ENCODE measurements at places on chromosomes 7 and 10. TPM values are rescaled to one million over a fixed set of nuclear protein-coding genes. Genes with fewer than 3 reads are reported as not detected.

DNA sequence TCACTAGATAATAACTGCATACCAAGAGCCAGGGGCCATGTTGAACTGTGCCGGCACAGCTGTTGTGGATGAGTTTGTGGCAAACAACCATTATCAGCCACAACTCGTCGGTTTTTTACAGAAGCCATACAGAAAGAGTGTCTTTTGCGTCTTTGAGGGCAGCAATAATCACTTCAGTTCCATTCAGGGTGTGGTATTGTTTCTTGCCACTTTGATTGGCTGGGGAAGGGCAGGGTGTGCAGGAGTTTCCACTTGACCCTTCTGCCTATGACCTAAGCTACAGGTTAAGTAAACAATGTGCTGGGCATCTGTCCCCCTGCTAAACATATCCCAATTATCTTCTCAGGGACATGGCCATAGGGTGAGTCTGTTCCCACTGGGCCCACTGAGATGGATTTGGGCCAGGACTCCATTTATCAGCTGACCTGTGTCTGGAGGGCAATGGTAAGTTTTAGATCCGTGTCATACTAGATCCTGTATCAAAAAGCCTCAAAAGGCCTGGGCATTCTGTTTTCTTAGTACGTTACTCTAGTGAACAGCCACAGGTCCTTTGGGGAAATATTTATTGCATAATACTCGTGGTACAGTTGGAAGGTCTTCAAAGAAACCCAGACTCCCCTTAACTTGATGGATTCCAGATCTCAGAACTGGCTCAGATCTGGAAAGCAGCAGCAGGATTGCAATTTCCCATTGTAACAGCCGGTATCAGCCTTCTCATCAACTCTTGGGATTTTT, 15.9 kb downstream of the ZNF3 start:
- no peak for DNase-seq

- DNase-seq, result peak; percentile 50
Measured at GRCh38 chr7:69814421-69814962, 216.2 kb downstream of the AUTS2 start.

DNA sequence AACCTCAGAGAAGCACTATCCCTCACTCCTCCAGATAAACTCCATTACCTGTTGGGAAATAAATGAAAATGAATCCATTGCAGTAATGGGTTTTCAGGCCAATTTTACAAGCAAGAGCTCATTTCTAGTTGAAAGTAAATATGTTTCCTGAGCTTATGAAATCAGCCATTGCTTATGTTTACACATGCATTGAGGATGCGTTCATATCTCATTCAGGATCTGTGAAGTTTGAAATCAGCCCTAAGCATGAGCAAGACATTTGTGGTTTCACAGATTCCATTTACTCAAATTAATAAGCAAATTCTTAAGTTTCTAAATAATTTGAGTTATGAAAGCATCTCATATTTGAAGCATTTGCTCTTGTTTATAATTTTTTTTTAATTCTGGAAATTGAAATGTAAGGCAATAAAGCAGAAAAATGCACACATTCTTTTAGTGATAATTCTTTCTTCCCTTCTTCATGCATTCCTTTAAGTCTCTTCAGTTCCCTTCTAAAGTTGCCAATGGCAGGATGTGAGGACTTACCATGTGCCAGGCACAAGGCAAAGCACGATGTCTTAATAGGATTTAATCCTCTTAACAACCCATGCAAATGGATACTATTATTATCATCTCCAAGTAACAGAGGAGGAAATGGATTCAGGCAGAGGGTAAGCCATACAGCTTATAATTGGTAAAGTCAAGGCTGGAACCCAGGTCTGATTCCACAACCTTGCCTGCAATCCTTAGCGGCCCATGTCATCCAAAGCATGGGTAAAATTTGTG, 35.0 kb upstream of the CTTNBP2 start:
- no peak for DNase-seq

- DNase-seq, result no peak
Measured at GRCh38 chr10:86217371-86218080, 149.1 kb downstream of the GRID1 start.

GRCh38 chr10:1449572-1450205, 287.6 kb downstream of the ADARB2 start:
- DNase-seq, result no peak

BAG3 gene
- 39.8 TPM for total RNA-seq

- DNase-seq, result peak; percentile 6
Measured at GRCh38 chr7:137399827-137400823, 56.6 kb upstream of the PTN start.

DNA sequence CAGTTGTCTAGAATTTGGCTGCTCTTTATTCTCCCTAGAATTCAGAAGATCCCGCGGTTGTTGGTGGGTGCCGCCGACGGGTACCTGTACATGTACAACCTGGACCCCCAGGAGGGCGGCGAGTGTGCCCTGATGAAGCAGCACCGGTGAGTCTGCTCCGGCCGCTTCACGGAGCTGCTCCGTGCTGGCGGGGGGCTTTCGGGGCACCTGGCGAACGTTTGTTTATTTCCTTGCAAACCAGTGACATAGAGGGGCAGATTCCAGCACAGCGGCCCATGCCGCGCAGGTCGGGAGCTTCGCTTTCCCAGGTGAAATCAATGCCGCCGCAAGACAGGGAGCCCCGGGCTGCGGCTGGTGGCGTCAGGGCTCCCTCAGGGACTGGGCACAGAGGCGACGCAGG, 38.0 kb downstream of the WIPI2 start:
- DNase-seq, result no peak

GRCh38 chr10:95547791-95548435, 13.3 kb downstream of the SORBS1 start:
- DNase-seq, result no peak

DNA sequence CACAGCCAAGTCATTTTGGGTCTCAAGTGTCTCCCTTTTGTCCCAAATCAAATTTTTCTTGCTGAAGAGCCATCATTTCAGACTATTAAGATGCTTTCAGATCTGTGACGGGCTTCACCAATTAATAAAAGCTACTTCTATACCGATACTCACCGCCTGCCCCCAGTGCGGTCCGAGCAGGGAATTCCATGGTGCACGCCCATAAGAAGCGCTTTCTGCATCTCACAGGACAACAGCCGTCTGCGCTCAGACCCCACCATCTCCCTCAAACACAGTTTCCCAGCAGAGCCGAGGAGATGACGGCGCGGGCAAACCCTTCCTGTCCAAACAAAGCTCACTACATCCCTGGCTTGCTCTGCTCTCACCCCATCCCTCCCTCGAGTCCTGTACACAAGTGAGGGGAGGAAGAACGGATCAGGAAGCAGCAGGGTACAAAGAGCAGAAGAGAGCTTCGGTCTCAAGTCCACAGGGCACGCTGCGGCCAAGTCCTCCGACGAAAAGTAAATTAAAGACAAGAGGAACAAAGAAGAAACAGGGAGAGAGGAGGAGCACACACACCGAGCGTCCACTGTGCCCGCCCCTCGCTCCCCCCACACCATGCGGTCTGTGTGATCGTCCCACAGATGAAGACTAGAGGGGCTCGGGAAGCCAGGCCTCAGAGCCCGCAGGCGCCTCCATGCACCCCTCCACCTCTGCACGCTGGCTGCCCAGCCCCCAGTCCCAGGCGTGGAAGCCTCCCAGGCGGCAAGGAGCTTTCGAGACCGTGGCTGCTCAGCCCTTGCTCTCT, 121.9 kb downstream of the MAD1L1 start:
- no peak for DNase-seq

ZNF853 gene
- total RNA-seq, result 5.4 TPM

CFAP43 gene
- 0.07 TPM for total RNA-seq

GRCh38 chr10:97731346-97732051, 5.4 kb upstream of the ZFYVE27 start:
- peak; percentile 83 for DNase-seq

TRIM74 gene
- 0.12 TPM for total RNA-seq

GRCh38 chr10:123204127-123204461, 49.9 kb downstream of the BUB3 start:
- no peak for DNase-seq

DNA sequence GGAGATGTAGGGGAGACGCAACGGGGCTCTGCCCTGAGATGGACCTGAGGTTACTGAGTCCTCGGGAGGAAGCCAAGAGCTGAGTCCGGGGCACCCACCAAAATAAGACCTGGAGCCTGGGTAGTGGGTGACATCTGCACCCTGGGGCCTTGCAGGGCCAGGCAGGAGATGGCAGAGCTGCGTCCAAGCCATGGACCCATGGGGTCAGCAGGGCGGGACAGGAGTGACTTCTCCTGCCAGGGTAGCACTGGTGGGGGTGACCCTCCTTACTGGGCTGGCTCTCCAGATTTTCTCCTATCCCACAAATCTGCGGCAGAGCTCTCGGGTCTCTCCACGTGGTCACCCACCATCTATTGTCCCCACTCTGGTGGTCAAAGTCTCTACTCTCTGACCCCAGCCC, 2.1 kb downstream of the GHRHR start:
- DNase-seq, result no peak

DNA sequence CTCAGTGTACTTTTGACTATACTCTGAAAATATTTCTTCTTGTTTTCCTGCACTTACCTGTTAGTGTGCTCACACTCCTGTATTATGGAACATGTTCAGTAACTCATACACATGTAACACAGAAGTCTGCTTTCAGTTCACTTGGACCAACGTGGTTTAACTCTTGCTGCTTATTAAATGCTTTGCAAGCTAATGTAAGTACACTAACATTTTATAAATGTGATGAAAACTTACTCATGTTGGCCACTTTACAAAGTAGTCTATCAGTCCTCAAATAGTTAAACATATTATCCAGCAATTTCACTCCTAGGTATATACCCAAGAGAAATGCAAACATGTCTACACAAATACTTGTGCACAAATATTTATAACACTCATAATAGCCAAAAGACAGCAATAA, 98.4 kb downstream of the UBE2H start:
- no peak for DNase-seq

SMARCD3 gene
- total RNA-seq, result 22.2 TPM

HIF1AN gene
- 6.2 TPM for total RNA-seq

DNA sequence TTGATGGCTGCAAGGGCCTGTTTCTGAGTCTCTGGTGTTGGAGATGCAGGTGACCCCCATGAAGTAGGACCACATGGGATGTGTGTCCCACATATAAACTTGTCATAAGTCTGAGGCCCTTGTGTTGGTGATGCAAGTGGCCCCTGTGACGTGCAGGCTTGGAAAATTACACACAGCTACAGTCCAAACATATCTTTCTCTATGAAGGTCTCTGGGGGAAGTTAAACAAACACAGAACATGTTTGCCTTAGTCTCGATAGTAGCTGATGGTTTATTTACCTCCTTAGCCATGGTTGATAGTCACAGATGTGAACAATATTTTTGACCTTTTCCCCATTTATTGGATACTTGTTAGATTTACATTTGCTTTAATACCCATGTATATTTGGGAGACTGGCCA, 64.7 kb downstream of the ADCY1 start:
- no peak for DNase-seq

DNA sequence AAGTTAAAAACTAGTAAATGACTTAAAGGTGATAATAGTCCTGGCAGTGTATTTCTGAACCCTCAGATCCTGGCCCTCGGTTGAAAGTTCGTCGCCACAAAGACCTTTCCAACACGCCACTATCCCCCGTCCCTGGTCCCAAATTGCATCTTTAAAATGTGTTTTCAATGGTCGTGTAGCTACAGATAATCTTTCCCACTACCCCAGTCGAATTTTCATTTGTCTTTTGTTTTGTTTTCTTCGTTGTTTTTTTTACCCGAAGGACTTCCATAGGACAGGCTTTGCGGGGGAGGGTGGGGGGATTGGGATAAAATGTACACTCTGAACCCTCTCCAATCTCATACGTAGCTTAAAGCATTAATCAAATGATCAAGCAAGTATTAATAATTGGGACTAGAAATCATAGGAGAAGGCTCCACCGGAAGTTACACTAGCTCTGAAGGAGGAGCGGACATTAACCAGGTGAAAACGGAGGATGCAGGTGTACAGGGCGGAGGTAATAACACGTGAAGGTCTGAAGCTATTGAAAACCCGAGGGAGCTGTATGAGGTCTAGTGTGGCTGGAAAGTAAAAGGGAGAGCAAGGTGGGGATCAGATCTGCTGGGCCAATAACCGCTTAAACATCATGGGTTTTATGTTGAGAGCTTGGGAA, 32.8 kb upstream of the PHF14 start:
- DNase-seq, result no peak

GRCh38 chr7:70618020-70618551, 513.9 kb upstream of the GALNT17 start:
- no peak for DNase-seq

GRCh38 chr10:68876246-68877138, 24.6 kb upstream of the DDX50 start:
- DNase-seq, result no peak

DNA sequence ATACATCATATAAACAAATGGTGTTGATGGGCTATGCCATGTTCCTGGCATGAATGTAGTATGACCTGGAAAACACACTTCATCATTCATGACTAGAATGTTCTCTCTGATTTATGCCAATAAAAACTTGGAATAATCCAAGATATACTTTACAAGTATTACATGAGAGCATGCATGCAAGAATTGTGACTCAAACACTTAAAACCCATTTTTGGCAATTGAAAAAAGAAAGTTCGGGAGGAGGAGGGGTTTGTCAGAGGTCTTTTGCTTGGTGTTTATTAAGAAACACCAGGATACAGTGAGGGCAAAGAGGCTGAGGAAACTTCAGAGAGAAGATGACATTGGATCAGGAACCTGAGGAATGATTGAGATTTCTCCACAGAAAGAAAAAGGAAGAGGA, 10.2 kb upstream of the CUL1 start:
- DNase-seq, result no peak

- DNase-seq, result no peak
Measured at GRCh38 chr10:49647985-49648795, 31.3 kb upstream of the C10orf53 start.

GPER1 gene
- total RNA-seq, result 7.3 TPM

DNA sequence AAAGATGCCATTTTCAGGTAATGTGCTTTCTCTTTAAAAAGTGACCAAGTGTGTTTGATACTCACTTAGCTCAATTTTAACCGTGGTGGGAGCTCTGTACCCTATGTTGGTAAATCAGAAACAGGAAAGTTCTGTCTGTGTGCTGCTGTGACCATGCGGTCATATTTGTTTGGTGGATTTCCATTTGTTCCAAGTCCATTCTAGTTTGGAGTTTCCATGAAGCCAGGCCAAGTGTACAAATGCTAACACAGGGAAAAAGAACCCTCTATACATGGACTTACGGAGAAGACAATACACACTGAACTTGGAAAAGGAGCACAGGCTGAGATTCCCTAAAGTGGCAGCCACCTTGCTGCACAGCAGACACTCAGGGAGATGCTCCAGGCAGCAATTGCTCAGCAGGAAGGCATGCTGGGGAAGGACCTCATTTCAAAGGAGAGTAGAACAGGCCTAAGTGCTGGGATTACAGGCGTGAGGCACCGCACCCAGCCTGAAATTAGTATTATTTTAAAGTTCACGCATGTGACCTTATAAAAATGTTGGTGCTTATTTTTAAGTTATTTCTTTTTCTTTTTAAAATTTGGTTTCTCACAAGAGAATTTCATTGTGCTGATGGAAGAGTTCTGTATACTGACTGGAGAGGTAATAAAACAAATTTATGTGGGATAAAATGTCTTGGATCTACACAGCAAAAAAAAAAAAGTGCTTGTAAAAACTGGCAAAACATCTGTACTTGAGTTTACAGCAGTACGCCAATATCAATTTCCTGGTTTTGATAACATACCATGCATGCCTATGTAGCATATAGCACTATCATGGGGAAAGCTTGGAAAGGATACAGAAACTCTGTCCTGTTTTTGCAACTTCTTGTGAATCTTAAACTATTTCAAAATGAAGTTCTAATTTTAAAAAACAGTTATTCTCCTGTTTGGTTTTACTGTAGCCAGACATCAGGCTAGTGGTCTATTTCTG, 436.2 kb downstream of the KCNMA1 start:
- no peak for DNase-seq

GRCh38 chr7:155997431-155998327, 185.4 kb upstream of the SHH start:
- no peak for DNase-seq

GRCh38 chr10:23078114-23078513, 17.3 kb upstream of the MSRB2 start:
- DNase-seq, result no peak

CHAT gene
- total RNA-seq, result not detected
